Activated naive CD4-positive, alpha-beta T cell treated with anti-CD3 and anti-CD28 coated beads, Interleukin-2, amount 10 ng/mL, durations not matched to agents 7 days and 5 days (primary cell): ENCODE measurements at places on chromosomes 1 and 21.

DNA sequence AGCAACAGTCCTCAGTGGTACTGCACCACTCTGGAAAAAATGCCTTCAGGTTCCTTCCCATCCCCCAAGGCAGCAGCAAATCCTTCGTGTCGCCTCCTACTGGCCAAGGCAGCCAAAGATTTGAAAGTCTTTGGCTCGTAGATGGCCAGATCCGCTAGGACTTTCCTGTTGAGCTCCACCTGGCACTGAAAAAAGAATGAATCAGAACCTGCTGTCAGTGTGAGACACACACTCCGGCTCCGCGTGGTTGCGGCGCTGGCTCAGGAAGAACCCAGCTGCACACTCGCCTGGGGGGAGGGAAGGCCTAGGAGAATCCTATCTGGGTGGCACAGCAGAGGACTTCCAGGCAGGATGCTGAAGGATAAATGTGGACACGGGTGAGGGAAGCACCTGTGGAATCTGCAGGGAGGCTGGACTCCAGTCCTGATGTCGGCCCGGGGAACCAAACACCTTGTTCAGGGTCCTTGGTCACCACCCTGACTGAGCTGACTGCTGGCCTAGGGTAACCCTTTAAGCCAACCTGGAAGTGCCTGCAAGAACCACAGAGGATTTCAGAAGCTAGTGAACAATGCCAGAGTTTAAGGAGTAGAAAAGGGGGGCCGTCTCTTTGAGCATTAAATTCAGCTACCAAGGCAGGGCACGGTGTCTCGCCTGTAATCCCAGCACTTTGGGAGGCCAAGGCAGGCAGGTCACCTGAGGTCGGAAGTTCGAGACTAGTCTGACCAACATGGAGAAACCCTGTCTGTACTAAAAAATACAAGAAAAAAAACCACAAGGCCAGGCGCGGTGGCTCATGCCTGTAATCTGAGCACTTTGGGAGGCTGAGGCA is 3.2 kb upstream of the CCNL2 start:
- peak; percentile 58 for DNase-seq

- DNase-seq: no peak
Measured at GRCh38 chr1:147384804-147385203, 142.3 kb downstream of the CHD1L start.

DNA sequence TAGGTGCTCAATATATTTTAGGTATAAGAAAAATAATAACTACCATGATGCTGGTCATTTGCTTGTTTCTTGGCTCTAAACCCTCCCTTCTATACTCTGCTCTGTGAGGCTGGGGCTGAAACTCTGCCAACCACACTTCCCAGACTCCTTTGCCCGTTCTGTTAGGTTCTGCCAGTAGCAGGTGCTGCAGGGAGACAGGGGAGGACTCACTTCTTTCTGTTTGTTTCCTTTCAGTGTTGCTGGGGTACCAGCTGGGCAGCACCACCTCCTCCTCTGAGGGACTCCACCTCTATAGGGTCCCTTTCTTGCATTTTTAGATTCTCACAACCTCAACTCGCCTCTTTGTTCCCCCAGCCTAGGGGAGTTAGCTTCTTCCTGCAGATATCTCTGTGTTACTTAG is 17.0 kb upstream of the SH2D2A start:
- peak; percentile 37 for DNase-seq

DNA sequence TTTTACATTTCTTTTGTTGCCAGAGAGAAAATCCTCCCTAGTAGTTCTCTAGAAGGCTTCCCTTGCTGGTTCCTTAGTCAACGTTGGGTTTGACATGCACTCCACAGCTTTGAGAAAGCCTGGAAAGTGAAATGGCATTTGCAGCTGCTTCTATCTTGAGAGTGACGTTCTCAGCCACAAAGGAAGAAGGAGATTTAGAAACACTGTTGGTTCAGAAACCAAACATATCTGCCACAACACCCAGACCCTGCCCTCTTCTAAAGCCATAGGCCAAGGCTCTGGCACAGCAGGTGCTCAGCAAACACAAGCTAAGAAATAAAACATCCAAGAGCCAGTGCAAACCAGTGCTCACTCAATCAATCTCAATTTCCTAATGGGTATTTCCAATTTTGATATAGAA is 121.4 kb downstream of the CCDC185 start:
- DNase-seq: peak; percentile 30

DNA sequence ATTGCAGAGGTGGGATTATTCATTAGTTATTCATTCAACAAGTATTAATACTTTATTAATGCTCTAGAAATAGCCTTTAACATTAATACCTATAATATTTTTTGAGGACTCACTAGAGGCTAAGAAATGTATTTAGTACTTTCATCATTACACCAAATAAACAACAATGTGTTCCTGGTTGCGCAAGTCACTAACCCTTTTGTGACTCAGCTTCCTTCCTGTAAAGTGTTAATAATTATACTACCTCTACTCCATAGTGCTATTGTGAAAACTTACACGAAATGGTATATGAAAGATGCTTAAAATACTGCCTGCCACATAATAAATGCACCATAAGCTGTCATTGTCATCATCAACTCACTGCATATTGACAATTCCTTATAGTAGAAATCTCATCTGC is 431.0 kb downstream of the DPYD start:
- DNase-seq: no peak

DNA sequence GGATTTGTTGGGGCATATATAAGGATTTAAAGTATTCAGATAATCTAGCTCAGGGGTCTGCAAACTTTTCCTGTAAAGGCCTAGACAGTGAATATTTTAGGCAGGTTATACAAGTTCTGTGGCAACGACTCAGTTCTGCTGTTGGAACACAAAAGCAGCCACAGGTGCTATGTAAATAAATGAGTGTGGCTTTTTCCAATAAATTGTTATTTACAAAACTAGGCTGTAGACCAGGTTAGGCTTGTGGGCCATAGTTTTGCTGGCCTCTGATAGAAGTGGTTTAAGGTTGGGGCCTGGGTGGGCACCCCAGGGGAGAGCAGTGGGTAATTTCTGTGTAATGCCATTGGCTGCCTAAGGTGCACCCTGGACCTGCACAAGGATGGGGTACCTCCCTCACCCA is 16.9 kb upstream of the IGFN1 start:
- DNase-seq: no peak

DNA sequence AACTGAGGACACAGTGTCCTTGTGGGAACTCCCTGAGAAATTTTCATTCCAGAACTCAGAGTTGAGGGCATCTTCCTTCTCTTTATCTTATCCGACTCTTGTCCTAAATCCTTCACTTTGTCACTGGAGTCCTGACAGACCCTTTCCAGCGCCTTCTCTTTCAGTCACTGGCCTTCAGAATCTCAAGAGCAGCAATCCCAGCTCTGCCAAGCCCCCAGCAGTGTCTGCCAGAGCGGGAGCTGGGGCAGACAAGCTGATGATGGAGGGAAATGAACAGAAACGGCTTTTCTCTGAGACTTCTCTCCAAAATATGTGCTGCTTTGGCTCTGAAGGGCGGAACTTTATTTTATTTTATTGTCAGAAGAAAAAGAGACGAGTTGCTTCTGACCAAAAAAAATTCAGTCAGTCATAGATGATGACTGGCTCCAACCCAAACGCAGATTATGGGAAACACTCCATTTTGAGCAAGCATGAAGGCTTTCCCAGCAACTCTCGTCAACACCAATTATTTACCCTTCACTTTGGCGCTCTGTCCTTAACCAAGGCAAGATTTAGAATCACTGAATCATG is 32.2 kb downstream of the MIS18A start:
- no peak for DNase-seq

GRCh38 chr21:38505654-38506523 is 7.6 kb upstream of the ERG start:
- DNase-seq: peak; percentile 38

GRCh38 chr1:44436401-44437106 is 31.5 kb downstream of the RNF220 start:
- DNase-seq: no peak

DNA sequence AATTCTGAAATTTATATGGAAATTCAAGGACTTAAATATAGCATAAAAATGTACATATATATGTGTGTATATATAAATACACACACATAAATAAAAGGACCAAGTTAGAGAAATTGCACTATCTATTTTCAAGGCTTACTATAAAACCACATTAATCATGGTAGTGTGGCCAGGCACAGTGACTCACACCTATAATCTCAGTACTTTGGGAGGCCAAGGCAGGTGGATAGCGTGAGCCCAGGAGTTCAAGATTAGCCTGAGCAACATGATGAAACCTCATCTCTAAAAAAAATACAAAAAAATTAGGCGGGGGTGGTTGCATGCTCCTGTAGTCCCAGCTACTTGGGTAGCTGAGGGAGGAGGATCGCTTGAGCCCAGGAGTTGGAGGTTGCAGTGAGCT is 171.4 kb upstream of the GORAB start:
- DNase-seq: no peak

- DNase-seq: no peak
Measured at GRCh38 chr1:231778009-231778719, 151.6 kb downstream of the DISC1 start.

GRCh38 chr1:41545996-41546832 is 61.7 kb upstream of the EDN2 start:
- no peak for DNase-seq

GRCh38 chr21:39313042-39313570 is 326 bp downstream of the BRWD1 start:
- peak; percentile 62 for DNase-seq

DNA sequence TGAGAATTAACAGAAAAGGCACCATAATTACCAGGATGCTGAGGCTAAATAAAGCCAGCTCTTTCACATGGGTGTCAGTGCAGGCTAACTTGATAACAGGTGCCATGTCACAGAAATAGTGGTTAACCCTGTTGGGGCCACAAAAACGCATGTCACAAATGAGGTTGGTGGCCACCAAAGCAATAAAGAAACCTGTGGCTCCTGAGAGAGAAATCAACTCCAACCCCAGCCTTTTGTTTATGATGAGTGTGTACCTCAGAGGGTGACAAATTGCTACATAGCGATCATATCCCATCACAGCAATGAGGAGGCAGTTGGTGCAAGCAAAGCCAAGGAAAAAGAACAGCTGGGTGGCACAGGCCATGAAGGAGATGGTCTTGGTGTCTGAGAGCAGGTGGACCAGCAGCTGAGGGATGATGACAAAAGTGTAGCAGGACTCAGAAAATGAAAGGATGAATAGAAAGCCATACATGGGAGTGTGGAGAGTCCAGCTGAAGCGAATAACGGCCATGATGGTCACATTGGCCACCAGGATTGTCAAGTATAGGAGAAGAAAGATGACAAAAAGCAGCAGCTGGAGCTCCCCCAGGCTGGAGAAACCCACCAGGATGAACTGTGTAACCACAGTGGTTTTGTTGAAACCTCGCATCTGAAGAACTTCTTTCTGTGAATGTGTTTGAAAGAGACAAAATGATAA is at the start of gene OR10T2:
Gene OR10T2, minus strand, starts transcription at position 649 of the 697 bp plus-strand sequence. Its CDS starts 0 bp downstream, at position 649.
- DNase-seq: no peak

DNA sequence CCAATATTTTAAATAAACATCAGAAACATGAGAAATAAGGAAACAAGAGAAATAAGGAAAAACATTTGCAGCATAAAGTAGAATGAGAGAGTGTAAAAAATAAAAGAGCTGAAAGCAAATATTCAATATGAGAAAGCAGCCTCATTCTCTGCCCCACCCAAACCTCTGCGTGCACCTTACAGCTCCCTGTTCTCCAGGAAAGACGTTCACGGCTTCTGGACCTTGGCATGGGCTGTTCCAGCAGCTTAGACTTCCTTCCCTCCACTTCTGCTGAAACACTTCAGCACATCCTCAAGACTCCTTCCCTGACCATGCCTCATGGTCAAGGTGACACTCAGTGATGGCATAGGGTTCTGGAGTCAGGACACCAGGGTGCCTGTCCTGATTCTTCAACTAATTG is 23.3 kb downstream of the ALPL start:
- DNase-seq: no peak

DNA sequence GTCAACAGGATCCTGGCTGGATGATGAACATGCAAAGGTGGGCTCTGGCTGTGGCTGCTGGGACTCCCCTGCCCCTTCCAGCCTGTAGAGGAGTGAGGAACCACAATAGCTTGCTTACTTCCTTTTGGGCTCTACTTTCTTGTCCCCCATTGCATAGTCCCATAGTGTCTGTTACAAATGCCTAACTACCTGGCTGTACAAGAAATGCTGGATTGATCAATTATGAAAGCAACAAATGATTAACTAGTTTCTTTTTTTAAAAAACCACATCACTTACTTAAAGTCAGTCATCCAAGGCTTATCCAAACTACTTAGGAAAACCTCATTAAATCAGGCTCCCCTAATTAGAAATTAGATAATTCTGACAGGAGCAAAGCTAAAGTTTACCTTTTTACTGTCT is 514.1 kb upstream of the PKN2 start:
- no peak for DNase-seq

GRCh38 chr1:28751315-28752060 is 14.7 kb downstream of the YTHDF2 start:
- DNase-seq: no peak

DNA sequence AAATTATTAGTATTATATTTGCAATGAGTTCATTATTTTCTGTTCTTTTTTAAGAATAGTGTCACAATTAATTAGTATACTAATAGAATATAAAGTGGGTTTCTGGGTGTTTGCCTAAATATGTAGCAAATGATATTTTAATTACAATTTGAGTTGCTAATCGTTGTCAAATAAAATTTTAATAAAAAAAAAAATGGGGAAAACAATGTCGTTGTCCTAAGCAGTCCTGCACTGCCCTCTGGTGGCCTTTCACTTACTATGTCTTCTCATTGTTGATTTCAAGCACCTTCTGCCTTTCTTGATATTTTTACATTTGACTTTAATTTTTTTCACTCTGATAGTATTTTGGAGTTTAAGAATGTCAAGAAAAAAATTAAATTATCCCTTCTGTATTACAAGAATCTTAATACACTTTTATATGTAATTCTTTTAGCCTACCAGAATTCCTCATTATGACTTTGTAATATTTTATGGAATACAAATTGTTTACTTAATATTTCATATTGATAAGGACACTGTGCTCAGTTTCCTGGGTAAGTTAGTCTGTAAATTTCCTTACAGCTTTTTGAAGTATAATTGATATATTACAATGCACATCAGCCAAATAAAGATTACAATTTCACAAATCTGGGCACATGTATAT is 104.5 kb upstream of the FMN2 start:
- DNase-seq: peak; percentile 47

DNA sequence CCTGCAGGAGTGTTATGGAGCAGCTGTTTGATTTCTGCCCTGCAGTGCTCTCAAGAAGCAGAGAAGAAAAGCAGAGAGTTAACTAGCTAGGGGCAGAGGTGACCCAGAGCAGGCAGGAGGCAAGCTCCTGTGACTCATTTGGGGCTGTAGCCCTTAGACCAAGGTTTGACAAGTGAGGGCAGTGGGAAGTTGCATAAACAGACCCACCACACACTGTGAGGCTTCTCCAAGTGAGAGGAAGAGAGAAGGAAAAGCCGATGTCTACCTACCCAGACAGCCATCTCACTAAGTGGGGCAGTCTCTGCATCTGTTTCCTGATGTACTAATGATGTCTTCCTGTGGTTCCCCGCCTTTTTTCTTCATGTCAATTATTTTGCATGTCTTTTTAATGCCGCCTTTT is 159.9 kb upstream of the NR5A2 start:
- DNase-seq: no peak

- no peak for DNase-seq
Measured at GRCh38 chr1:216499581-216500272, 76.5 kb upstream of the USH2A start.

GRCh38 chr1:9850442-9851162 is 26.8 kb upstream of the CLSTN1 start:
- DNase-seq: no peak
